Activated naive CD4-positive, alpha-beta T cell treated with anti-CD3 and anti-CD28 coated beads for 36 hours (primary cell): ENCODE measurements at places on chromosomes 2 and 18.
A peak's percentile ranks its signal among the peaks of the same experiment; 100 is the strongest.

GRCh38 chr2:172558372-172558771, 2.5 kb downstream of the PDK1 start:
- DNase-seq: no peak

DNA sequence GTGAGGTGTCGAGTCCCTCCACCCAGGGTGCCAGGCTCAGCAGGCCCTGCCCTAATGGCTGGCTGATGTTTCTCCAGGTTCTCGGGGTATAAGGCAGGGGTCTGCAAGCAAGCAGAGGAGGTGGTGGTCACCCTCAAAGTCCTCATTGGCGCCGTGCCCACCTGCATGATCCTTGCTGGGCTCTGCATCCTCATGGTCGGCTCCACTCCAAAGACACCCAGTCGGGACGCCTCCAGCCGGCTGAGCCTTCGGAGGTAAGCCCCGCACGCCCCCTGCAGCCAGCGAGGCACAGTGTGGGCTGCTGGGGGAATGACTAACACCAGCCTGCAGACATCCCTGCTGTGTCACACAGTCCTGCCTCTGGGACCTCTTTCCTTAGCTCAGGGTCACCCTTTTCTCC, 14.1 kb downstream of the MFSD2B start:
- no peak for DNase-seq

DNA sequence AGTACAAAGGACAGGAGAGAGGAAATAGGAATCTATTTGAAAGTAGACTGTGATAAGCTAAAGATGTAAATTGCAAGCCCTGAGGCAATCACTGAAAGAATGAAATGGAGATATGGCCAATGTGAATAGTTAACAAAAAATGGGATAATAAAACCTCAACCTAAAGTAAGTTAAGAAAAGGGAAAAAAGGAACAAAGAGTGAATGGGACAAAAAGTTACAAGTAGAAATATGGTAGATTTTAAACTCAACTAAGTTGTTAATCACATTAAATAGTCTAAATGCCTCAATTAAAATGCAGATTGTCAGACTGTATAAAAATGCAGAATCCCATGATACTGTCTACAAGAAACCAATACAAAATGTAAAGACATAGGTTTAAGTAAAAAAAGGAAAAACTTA, 165.2 kb upstream of the RBMS1 start:
- no peak for DNase-seq

DNA sequence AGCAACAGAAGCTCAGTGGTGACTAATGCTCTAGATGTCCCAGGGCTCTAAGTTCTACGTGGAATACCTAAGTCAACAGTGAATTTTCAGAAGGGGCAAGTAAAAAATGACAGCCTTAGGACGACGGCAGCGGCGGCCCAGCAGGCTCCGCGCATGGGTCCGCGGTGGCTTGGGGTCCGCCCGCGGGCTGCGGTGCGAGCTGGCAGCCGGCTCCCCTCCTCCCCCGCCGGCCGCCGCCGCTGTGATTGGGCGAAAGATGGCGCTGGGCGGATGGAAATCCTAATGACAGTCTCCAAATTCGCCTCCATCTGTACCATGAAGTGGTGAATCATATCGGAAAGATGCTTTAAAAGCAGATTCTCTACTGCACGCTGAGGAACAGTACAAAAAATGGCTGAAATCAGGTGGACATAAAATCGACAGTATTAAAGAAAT, 74.7 kb downstream of the HNRNPLL start:
- peak; percentile 59 for DNase-seq

DNA sequence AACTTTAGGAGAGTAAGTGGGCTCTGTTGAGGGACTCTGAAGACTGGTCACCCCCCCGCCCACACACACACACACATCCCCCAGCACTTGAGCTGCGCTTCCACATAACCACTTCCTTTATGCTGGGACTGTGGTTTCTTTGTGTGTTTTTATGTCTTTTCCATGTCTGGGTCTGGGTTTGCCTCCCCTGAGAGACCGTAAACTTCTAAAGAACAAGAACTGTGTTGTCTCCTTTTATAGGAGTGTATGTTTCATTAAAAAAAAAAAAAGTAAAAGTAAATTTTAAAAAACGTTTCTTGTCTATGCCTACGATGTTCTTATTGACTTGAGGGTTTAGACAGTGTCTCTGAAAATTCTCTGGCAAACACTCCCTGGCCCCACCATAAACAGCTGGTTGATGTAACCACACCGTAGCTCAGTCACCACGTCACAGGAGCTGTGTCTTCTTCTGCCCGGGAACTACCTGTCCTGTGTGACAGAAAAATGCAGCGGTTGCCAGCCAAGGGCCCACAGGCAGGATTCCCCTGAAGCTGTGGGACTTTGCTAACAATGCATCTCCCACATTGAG, 68.0 kb downstream of the KLHL29 start:
- DNase-seq: peak; percentile 69

- no peak for DNase-seq
These were observed 4.6 kb downstream of the MLPH start for GRCh38 chr2:237491515-237492118.

DNA sequence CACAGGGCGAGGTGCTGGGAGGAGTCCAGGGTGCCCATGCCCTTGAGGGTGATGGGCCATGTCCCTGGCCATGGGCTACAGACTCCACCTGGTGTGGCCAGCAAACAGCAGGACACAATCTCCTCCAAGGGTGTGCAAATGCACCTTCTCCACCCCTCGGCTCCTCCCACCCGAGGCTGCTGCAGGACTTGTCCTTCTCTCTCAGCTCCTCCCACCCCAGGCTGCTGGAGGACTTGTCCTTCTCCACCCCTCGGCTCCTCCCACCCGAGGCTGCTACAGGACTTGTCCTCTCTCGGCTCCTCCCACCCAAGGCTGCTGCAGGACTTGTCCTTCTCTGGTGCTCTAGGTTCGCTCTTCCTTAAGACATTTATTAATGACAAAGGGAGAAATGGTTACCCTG, 57.3 kb upstream of the SNTG2 start:
- no peak for DNase-seq

- no peak for DNase-seq
These were observed 32.7 kb downstream of the GLI2 start for GRCh38 chr2:120768112-120769048.
